BJ (cell line): ENCODE measurements at places on chromosomes 6 and 20. TPM values are rescaled to one million over a fixed set of nuclear protein-coding genes. Genes with fewer than 3 reads are reported as not detected.

DNA sequence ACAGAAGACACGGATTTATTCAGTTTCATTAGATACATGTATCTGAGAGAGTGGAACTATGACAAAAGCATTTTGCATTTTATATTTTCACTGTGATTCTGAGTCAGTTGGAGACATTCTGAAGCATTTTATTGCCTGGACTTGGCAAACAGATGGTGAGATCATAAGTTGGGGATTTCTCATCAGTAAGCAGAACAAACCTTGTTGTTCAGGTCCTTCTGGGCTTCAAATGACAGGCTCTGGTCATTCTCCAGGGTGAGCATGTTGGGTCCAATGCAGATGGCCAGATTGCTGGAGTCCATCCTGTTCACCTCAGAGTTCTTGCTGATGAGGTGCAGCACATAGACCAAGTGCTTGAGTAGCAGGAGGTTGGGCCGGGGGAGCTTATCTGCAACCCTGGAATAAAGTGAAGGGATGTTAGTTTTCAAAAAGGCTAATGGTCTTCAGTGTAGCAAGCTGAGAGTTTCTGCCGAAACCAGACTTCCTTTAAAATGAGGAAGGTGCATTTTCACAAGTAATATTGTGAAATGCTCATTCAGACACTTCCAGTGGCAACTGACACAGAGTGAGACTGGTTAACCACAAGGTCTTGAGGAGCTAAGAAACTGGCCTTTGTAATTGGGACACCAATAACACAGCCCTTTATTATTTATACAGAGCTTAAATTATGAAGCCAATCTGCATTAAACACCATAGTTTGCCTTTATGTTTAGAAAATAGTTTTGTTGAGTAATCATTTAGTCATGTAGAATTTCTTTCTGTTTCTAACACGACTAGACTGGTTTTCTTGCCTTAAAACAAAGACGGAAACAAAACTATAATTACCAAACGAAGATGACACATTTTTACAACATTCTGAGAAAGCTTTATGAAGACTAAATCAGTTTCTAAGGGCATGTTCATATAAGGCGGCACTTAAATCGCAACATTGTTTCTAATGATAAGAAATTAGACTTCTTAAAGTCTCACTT lies 5.6 kb downstream of the TAGAP start:
- DNase-seq = peak; percentile 51

DNA sequence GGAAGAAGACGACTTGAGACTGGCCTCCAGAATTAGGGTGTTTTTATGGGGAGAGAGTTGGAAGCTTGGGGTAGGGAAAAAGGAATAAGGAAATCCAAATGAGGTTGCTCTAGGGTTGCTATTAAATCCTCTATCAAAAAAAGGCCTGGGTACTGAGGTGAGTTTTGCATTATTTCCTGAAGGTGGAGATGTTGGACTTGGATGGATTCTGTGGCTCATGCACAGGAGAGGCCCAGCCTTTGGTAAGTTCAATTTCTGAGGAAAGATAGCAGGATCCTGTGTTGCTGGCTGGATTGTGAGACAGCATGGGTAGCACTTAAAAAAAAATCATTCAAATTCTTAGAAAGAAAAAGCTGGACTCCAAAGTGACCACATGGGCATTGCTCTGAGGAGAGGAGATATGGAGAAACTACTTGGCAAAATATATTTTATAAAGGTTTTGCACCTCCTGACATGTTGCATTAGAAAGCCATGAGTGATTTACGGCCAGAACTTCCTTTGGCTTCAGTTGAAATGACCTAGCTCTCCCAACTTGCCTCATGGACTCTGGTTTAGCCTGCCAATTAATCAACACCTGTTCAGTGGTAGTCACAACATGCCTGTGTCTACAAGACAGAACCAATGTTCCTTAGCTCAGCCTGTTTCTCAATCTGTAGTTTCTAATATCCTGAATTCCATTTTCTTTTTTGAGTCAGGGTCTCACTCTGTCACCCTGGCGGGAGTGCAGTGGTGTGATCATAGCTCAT lies 152.1 kb upstream of the RALGAPA2 start:
- no peak for DNase-seq

DNA sequence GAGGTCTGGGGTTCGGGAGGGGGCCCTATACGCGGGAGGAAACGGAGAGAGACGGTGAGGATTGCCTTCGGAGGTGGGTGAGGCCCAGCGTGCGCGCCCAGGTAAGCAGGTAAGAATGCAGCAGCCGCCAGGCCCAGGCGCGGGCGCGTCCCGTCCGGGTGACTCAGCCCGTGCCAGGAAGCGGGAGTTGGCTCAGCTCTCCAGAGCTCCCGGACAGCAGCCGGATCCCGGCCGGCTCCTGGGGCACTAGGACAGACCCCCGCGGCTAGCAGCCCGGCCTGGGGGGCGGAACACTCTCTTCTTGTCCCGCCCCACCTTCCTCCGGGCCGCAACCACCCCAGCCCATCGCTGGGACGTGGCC lies 1.5 kb upstream of the MDFI start:
- DNase-seq = no peak

DNA sequence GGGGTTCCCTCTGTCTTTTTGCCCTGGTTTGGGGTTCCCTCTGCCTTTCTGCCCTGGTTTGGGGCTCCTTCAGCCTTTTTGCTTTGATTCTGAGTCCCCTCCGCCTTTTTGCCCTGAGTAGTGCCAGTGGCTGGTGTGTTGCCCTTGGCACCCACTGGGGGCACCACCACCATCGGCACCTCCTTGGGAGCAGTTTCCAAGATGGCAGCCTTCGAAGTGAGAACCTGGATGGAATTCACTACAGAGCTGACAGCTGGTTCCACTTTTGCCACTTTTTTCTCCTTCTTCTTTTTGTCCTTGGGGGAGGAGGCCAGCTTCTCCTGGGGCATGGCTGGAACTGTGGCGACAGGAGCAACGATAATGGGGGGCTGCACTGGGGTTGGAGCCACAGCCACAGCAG lies 22.2 kb downstream of the RRBP1 start:
- DNase-seq = no peak

DNA sequence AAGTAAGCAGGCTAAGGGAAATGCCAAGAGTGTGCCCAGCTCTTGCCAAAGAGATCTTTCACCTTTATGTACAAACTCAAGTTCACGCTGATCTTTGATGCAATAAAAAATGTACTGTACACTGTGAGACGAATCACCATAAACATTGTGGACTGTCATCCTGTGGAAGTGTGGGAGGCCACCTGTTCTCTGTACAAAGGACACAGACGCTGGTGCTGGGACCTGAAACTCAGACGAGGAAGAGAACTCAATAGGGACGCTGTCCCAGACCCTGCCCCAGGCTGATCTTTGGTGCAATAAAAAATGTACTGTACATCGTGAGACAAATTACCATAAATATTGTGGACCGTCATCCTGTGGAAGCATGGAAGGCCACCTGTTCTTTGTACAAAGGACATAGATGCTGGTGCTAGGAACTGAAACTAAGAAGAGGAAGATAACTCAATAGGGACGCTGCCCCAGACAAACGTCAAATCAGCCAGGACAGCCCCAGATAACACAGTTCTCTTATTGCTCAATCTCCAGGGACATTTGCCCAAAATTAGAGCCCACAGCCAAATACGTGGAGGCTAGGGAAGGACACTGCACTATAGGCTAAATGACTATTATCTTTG lies 312.7 kb upstream of the SGK1 start:
- DNase-seq = no peak

DNA sequence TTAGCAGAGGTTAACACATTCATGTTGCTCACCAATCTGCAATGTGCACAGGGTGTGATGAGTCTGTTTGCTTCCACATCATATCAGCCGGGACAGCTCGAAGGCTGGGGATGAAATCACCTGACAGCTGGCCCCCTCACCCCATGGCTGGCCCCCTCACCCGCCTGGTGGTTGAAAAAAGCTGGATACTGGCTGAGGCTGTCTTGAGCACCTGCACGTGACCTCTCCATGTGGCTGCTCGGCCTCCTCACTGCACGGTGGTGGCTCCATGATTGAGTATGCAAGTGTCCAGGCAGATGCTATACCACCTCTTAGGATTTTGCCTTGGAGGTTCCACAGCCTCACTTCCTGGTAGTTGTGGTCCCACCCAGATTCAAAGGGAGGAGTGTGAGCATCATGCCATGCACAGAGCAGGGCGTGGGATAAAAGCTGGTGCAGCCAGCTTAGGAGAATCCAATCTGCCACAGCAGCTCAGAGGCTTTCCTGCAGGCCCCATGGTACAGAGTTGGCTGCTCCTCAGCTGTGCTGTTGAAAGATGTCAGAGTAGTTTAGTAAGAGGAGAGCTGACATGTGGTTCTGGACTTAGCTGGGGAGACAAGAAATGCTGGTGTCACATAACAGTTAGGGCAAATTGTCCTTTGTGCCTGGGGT lies 29.6 kb upstream of the SYNDIG1 start:
- no peak for DNase-seq

GRCh38 chr6:36025260-36025931 lies 955 bp upstream of the SLC26A8 start:
- DNase-seq = no peak

- no peak for DNase-seq
Measured at GRCh38 chr6:31588871-31589650, 3.0 kb downstream of the LST1 start.

DNA sequence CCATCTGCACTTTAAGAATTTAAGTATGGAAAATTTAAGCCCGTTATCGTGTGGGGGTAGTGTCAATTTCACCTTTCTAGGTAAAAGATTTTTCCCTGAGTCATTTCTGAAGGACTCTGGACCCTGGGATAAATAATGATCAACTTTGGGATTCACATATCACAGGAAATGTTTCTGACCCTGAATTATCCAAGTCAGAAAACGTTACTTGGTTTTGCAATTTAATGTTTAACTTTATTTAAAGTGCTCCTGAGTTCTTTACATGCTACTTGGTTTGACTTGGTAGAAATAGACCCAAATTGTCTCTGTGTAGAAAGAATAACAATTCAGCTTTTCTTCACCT lies 1.5 kb upstream of the SLC17A3 start:
- no peak for DNase-seq

GRCh38 chr20:61950641-61951071 lies 115.0 kb downstream of the TAF4 start:
- no peak for DNase-seq

DNA sequence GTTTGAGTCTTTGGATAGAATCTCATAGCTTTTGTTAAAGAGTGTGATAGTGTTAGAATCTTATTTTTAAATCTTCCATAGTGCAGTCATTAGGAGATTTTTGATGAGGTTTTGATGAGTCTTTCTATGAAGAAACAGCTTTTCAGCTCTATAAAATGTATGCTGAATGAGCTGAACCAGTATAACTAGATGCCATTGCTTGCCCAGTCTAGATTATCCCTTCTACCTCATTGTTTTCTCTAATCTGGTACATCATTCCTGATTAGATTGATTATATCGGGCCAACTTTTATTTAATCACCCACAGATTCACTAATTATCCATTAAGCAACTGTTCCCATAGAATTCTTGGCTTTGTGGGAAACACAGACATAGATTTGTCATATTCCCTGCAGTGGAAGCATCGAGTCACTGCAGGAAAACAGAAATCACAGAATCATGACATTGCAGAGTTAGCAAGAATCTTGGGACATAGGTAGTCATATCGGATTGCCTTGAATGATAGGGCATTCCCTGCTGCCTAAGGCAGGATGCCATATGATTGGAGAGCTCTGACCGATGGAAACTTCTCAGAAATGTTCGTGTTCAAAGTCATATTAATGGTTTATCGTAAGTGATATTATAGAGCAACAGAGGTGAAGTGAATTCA lies 882.7 kb upstream of the FLRT3 start:
- no peak for DNase-seq

LY6G6C gene
- not detected in 2 replicates for polyA plus RNA-seq

PLCB4 gene
- polyA plus RNA-seq = 8.8 and 19.0 TPM in 2 replicates

SOX4 gene
- 2.4 and 2.9 TPM in 2 replicates for polyA plus RNA-seq

ANKEF1 gene
- polyA plus RNA-seq = 0.70 and 1.1 TPM in 2 replicates

SRMS gene
- not detected in 2 replicates for polyA plus RNA-seq

COL11A2 gene
- polyA plus RNA-seq = 0.55 and 0.91 TPM in 2 replicates

TRIM31 gene
- polyA plus RNA-seq = not detected in 2 replicates

QRSL1 gene
- 7.5 and 10.4 TPM in 2 replicates for polyA plus RNA-seq

PROKR2 gene
- not detected in 2 replicates for polyA plus RNA-seq

TRDN gene
- not detected in 2 replicates for polyA plus RNA-seq

ADAT2 gene
- 1.3 and 2.0 TPM in 2 replicates for polyA plus RNA-seq
